Left renal pelvis (tissue), 4 donors: ENCODE measurements at places on chromosomes 11 and 22.

GRCh38 chr11:33454264-33454663, 197.1 kb downstream of the HIPK3 start:
- no peak for DNase-seq

GRCh38 chr11:44260081-44260480, 49.9 kb downstream of the ALX4 start:
- DNase-seq, result no peak

DNA sequence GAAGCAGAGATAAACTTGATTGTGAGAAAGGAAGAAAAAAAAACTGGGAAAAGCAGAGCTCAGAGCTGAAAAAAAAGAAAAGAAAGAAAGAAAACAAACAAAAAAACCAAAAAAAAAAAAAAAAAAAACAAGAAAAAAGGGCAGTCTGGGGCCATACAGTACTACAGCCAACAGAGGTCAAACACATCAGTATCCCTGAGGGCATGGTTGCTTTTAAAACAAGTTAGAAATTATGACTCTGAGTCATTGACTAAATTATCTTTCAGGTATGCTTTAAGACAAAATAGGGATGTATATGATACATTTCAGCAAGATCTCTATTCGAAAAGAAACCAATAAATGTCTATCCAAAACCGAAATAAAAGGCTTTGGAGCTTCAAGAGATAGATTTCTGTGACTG, 37.1 kb upstream of the TLCD5 start:
- DNase-seq, result no peak

DNA sequence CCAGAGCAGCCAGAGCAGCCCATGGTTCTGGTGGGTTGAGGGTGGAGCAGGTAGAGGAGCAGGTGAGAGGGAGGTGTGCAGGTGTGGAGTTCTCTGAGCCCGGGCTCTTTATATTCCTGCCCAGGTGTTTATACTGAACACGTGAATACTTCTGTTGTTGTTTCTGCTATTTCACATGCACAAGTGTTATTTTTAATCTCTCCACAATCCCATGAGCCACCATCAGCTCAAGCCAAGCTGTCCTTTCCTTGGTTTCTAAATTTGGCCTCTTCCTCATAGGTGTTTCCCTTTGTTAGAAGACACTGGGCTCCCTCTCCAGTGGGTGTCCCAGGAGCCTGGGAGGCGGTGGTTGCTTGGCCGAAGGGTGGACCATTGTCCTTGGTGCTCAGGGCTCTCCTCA, at the start of gene KRTAP5-3:
Gene KRTAP5-3, minus strand, starts transcription at position 101 of the 400 bp plus-strand sequence. Its CDS starts 78 bp downstream, at position 23.
- no peak for DNase-seq

DNA sequence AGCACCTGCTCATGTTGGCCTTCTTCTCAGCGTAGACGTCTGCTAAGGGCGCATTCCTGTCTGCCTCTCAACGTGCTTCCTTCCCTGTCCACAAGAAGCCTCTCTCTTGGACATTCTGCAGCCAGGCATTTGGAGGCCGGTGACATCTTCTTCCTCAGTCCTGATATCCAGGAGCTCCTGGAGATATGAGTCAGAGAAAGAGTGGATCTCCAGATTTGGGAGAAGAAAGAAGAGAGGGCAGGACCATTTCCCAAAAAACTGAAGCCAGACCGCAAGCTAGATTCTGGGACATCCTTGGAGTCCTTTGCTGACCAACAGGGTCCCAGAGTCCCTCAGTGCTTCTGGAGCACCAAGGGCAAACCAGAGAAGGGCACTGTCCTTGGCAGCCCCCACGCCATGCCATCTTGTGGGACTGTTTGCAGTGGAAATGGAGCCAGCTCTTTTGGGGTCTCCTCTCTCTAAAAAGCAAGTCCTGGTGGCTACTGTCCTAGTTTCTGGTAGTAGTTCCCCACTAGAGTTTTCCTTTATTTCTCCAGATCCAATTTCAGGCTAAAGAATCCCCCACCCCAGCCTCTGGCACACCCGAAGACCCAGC, 36.1 kb upstream of the SYT13 start:
- DNase-seq, result no peak

DNA sequence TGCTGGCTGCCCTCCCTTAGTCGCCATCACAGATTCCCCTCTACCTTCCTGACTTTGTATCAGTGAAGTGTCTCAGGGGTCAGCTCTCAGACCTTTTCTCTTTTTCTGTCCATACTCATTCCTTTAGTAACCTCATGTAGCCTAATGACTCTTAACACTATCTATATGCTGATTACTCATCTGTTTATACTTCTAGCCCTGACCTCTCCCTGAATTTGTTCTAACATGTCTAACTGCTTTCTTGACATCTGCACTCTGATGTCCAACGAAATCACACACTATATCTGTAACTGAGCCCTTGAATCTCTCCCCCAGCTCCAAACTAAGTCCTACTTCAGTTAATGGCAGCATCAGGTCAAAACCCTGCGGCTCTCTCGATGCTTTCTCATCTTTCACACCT, 135.8 kb upstream of the TIMP3 start:
- DNase-seq, result no peak

DNA sequence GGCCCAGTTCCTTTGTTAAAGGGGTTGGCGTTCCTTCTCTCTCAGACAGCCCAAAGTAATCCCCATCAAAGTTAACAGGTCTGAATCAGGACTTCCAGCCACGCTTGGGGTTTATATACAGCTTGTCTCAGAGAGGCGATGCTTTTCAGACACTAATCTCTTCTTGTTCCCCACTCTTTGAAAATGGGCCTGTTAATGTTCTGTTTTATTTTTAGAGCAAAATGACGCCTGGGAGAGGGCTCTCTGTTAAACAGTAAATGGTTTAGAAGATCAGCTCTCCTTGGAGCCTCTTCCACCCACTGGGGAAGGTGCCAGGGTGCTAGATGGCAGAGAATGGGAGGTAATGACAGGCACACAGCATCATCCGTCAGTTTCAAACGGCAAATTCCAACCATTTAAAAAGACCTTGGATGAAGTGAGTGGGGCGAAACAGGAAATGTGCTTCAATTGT, 235.9 kb upstream of the NARS2 start:
- DNase-seq, result no peak

GRCh38 chr22:30381264-30381663, 5.9 kb downstream of the RNF215 start:
- DNase-seq, result no peak

DNA sequence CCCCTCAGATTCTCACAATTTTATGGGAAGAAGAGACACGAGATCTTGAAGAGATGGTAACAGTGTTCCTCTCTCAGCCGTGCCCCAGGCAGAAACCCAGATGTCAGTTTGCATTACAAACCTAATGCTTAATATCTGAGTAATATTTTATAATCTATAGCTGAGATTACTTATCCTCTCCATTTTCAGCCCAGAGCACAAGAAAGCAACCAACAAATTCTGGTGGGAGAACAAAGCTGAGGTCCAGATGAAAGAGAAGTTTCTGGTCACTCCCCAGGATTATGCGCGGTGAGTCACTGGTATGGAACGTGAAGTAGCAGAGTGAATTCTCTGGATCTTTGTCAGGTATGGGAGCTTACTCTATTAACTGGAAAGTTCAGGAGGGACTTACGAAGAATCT, 884 bp downstream of the CENATAC start:
- DNase-seq, result no peak
